ENCODE measurements at places on chromosomes 5 and 9. TPM values are rescaled to one million over a fixed set of nuclear protein-coding genes. Genes with fewer than 3 reads are reported as not detected.

Gene CCDC187
- total RNA-seq: not detected

Gene DHFR
- total RNA-seq: 48.2 TPM

Gene SARDH
- 0.07 TPM for total RNA-seq

Gene DRD1
- total RNA-seq: 0.05 TPM

Gene LCP2
- total RNA-seq: not detected

Gene COL15A1
- total RNA-seq: 0.57 TPM

Gene TSSK1B
- total RNA-seq: not detected

Gene GALT
- total RNA-seq: 17.7 TPM

Gene RNF208
- total RNA-seq: 1.8 TPM

Gene GPR21
- total RNA-seq: not detected

Gene RXRA
- 30.7 TPM for total RNA-seq

Gene PCDHA2
- total RNA-seq: 0.09 TPM

Gene NUTM2F
- total RNA-seq: not detected

Gene MUSK
- total RNA-seq: not detected

Gene PLPP7
- total RNA-seq: not detected

Gene DAB2IP
- 9.8 TPM for total RNA-seq

Gene ANKDD1B
- 0.09 TPM for total RNA-seq

Gene TMC1
- total RNA-seq: 0.02 TPM

Gene ELL2
- 36.0 TPM for total RNA-seq

Gene PCA3
- not detected for total RNA-seq

Gene SPINK13
- 0.38 TPM for total RNA-seq

Gene ENTPD8
- total RNA-seq: 0.19 TPM

Gene PCDHGC4
- total RNA-seq: not detected

Gene GZMA
- not detected for total RNA-seq

Gene MEF2C
- total RNA-seq: 0.02 TPM

Gene LVRN
- total RNA-seq: 0.03 TPM

Gene DUSP1
- total RNA-seq: 523 TPM

Gene ANKRD34B
- total RNA-seq: 0.03 TPM

Gene GABRP
- total RNA-seq: not detected

Gene BTNL3
- total RNA-seq: not detected

Gene SLC22A5
- total RNA-seq: 56.2 TPM

Gene CLIC3
- total RNA-seq: 5.6 TPM

Gene FAM200C
- total RNA-seq: 1.8 TPM

Gene RASEF
- 6.7 TPM for total RNA-seq

Gene CAST
- 167 TPM for total RNA-seq

Gene HSPA5
- 355 TPM for total RNA-seq

Gene SEC61B
- total RNA-seq: 278 TPM

Gene TRIM7
- total RNA-seq: 40.4 TPM

Measured in A549 treated with AZD2906 at 1 μM for 4 hours (cell line).